AG08395 (cell line): ENCODE measurements at places on chromosomes 5 and 9.

- DNase-seq, result no peak
Observed at GRCh38 chr9:73738741-73739530, 587.3 kb downstream of the ANXA1 start.

DNA sequence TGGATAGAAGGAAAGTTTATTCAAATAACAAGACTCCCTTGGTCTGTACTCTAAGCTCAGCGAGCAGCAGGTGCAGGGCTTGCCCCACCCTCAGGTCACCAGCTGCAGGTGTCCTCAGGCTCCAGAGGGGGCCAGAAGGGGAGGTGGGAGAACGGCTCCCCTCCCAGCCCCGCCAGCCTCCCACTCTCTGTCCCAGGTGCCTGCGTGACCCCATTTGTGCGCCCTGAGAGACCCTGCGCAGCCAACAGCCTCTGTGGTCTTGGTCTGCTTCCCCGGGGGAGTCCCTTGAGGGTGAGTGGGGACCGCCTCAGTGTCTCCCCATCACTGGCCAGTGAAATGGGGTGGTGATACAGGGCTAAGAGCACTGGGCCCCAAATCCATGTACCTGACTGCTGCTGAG is 62.3 kb upstream of the STXBP1 start:
- no peak for DNase-seq

- no peak for DNase-seq
Observed at GRCh38 chr9:2765250-2765880, 48.1 kb downstream of the KCNV2 start.

GRCh38 chr5:116650544-116650943 is 75.9 kb upstream of the SEMA6A start:
- no peak for DNase-seq

DNA sequence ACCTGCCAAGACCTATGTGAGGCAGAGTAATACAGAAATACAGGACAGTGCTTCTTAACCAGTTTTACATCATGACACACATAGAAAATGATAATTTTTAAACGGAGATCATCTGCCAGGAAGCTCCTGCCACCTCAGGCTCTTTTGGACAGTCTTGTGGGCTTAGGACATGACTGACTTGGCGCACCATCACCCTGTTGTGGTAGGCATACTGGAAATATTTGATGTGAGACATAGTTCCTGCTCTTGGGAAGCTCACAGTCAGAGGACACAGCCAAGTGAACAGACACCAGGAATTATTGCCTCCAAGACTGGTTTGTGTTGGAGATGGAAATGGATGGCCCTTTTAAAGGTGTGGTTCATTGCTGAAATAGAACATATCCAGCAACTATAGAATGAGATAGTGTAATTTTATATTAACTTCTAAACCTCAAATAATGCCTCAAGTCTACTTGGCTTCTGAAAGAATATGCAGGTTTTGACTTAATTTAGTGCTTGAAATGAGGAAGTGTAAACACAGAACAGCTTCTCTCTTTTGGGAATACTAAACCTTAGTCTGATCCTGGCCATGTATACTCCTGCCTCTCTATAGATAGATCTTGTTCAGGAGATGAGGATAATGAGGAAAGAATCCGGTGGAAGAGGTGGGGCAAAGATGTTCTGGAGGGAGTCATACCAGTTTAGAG is 19.7 kb downstream of the CPEB4 start:
- DNase-seq, result peak; percentile 61

- no peak for DNase-seq
Observed at GRCh38 chr9:108083796-108084352, 594.3 kb upstream of the KLF4 start.

- DNase-seq, result peak; percentile 84
Observed at GRCh38 chr9:88852794-88853193, 138.5 kb upstream of the S1PR3 start.

DNA sequence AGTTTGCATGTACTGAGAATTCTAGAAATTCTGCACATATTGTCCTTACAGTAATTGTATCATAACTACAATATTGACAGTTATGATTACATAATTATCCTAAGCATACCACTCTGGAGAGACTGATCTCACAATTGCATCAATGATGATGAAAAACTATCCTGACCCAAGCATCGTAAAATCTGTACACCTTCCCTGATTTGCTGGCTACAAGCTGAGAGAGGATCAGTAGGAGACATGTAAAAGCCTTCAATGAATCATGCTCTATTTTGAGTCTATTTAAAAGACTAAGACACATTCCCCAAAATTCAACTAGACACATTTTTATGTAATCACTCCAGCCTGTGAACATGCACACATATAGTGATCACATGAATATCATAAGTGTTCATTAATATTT is 1833.8 kb downstream of the EFNA5 start:
- DNase-seq, result no peak

GRCh38 chr5:131610198-131611063 is 24.6 kb downstream of the RAPGEF6 start:
- DNase-seq, result peak; percentile 34

DNA sequence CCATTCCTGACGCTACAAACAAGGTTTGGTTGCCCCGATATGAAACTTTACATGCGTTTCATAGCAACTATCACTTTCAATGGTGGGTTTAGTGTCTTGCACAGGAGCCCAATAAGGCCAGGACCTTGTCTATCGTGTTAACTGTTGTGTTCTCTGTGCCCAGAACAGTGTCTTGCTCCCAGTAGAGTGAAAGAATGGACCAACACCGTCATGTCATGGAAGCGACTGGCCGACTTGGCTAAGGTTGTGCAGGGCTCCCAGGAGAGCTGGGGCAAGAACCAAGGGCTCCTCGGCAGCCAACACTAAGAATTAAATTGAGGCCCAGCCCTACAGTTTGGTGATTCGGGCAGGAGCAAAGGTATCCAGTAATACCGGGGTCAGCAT is 498 bp upstream of the ARHGEF37 start:
- DNase-seq, result no peak

DNA sequence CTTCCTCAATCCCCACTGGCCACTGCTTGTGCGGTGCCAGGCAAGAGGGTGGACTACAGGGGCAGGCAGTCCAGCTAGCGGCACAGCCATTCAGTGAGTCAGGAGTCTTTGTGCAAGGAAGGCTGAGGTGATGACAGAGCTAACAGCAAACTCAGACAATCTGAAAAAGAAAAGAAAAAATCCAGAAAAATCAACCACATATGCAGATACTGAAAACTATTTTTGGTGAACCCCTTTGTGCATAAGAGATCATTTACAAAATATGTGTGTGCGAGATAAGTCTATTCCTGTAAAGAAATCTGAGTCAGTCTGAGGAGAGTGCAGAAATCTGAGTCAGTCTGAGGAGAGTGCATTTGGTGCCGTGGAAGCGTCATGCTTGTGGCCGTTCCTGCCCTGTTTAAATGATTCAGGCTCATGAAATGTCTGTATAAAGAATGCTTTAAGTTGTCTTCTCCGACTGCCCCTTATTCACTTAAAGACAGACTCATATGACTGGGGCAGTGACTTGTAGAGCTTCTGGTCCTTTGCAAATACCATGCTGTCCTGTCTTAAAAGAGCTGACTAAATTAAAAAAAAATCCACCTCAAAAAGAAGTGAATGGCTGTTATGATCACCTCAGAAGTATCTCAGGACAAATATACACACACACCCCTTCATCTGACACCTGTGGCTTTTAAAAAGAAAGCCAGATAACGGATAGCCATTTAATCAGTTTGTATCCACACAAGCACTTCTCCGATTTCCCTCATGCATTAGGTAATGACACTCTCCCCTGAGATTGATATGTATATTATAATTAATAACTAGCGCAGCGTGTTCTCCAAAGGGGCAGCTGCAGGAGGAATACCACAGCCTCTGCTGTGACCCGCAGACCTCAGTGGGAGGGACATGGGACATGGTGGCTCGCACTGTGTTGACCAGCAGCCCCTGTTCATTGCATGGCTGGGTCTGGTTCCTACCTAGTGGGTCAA is 47.3 kb downstream of the TRIO start:
- peak; percentile 89 for DNase-seq

GRCh38 chr9:71764891-71765290 is 3.4 kb downstream of the CEMIP2 start:
- no peak for DNase-seq

DNA sequence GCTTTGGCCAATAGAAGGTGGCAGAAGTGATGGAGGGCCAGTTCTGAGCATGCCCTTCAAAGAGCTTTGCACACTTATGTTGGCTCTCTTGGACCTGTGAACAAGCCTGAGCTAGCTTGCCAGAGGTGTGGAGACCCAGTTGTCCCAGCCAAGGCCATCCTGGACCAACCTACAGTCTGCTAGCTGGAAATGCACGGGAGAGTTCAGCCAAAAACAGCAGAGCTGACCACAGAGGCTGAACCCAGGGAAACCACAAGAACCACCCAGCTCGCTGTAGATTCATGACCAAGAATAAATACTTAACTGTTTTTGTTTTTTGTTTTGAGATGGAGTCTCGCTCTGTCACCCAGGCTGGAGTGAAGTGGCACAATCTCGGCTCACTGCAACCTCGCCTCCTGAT is 65.4 kb upstream of the HAND1 start:
- no peak for DNase-seq

DNA sequence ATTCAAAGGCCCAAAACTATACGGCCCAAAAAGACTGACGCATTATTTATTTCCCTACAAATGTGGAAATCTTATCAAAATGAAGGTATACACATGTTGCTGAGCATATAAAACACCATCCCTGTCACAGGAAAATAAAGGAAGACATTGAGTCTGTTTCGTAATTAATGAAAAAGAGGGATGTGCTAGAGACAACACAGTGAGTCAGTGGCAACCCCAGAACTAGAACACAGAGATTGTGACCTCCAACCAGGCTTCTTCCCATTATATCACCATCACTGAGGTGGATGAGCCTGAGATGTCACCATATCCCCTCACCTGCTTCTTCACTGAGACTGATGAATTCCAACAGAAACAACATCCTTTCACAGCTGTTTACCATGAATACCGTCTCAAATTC is 3.8 kb downstream of the NDUFA8 start:
- DNase-seq, result no peak

GRCh38 chr9:133121915-133122550 is 993 bp upstream of the RALGDS start:
- no peak for DNase-seq

DNA sequence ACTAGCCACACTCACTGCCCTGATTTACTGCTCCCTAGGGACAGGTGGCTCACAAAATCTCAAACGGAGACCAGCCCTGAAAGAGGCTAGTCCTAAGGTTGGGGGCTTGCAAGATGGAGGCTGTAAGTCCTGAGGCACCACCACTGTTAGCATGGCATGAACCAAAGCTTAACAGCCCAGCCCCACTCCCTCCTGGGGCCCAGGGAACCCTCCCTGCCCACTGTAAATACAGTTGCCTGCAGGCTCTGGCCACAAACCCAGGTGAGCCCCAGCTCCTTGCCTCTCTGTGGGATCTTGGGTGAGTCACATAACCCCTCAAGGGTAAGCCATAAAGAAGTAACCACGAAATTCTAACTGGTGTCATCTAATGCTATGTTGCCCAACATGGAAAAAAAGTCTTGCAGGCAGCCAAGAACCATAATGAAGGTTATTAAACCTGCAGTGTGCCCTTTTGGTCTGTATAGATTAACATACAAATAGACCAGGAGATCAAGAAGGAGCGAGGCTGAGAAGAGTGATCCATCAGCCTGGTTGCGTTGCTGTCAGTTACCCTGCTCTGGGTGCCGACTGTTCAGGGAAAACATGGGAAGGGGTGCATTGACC is 1.7 kb upstream of the POMT1 start:
- DNase-seq, result peak; percentile 40

- DNase-seq, result no peak
Observed at GRCh38 chr9:19554529-19554928, 145.7 kb downstream of the ACER2 start.

- no peak for DNase-seq
Observed at GRCh38 chr5:153742060-153742459, 251.6 kb downstream of the GRIA1 start.

DNA sequence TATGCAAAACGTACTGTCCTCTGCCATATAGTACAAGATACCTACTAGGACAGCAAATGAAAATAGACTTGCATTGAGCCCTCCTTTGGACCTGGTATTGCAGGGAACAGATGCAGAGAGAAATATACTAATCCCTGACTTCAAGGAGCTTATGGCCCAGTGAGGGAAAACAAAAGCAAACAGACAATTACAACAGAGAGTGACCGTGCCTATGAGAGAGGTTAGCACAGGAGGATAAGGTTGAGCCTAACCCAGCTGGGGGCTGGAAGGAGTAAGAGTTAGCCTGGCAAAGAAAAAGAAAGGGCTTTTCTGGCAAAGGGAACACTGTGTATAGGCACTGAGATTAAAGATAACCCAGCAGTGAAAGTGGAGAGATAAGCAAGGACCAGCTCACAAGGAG is 5.5 kb downstream of the CDC26 start:
- DNase-seq, result no peak

GRCh38 chr5:68037546-68037945 is 178.0 kb upstream of the PIK3R1 start:
- no peak for DNase-seq

GRCh38 chr9:131503626-131504465 is 1.1 kb downstream of the POMT1 start:
- peak; percentile 57 for DNase-seq

GRCh38 chr9:71465392-71465791 is 302.9 kb downstream of the CEMIP2 start:
- DNase-seq, result no peak

GRCh38 chr9:105243015-105243686 is 1.3 kb upstream of the SLC44A1 start:
- DNase-seq, result peak; percentile 61

DNA sequence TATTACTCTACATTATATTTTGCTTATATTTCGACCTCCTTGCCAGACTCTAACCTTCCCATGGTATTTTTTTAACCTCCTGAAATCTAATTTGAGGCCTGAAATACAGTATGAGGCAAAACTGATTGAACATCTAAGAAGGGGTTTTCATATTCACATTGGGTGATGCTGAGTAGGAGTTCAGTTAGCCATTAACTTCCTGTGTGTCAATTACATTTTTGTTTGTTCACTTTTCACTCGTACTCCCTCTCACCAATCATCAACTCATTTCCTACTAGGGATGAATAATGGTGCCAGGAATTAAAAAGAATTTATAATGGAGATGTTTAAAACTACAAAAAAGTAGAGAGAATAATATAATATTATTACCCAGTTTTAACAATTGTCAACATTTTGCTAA is 27.6 kb upstream of the GLRA1 start:
- no peak for DNase-seq
